ENCODE measurements at places on chromosomes 7 and 10.

DNA sequence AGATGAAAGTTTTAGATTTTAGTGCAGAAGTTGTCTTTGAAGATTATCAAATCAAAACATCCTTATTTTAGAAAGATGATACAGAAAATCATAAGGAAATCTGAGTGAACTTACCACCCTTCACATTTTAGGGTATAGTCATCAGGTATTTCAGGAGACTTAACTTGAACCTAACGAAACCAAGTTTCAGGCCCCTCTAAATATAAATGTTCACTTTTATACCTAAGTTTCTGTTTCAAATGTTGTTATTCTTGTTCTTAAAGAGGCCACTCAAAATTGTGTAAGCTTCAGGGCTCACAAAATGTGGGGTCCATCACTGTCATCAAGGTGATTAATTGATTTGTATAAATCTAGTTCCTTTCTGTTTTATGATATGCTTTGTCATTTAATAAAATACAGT, 216.2 kb downstream of the KIAA1217 start:
- no peak for DNase-seq

DNA sequence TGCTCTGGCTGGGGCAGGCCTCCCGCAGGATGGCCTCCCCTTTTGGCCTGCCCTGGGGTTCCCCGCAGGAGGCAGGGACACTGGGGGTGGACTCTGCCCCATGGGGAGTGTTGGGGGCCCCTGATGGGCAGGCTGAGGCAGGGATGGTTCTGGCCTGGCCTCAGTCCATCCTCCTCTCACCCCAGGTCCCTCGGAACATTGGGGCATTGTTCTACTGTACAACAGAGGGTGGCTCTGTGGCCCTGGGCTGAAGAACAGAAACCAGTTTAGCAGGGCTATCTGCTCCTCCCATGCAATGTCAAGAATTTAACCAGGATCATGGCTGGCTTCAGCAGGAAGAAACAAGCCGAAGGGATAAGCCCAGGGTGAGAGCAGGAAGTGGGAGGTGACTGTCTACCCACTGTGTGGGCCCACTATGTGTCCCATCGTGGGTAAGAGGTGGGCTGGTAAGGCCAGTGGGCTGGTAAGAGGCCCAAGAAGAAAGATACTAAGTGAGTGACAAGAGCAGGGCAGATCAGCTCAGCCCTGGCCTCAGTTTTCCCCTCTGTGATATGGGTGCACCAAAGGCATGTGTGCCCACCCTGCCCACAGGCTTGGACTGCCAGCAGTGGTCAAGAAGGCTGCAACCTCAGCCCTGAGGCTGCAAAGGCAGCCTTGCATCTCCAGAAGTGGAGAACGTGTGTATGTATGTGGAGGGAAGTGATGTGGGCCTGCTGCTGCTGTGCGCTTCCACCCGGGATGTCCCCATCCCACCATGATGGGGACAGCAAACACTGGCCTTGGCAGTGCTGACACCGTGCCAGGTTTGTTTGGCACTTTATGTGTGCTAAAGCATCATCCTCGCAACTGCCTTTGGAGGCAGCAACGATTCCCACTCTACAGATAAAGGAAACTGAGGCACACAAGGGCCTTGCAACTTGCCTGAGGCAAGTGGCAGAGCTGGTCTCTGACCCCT, 138.9 kb downstream of the SH3PXD2A start:
- no peak for DNase-seq

DNA sequence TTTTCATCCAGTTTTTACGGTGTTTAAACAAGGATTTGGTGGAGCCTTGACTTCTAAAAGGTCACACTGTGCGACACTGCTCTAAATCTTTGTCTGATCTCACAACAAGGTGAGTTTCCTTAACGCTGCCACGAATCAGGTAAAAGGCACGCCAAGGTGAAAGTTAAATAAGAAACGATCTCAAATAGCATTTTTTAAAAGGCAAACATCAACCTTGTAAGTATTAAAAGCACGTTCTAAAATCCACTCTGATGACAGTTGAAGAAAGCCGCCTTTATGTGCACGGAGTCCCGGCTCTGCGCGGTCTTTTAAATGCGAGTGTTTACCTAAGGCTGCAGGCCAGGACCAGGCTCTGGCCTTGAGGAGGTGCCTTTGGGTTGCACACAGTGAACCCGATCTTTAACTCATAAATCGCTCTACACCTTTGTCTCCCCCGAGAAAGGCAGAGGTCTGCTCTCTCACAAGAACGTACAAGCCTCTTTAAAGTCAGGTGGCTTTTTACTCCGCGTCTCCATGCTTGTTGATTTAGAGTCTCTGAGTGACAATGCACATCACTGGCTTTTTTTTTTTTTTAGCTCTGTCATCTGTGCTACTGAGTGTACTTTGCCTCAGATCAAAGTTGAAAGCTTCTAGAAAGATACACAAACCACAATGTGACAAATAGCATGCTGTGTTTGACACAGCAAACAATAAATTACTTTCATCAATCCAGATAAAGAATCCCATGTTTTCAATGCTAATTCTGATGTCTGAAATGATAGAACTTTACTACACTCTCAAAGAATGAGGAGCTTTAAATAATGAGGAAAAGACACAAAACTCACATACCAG, 25.9 kb upstream of the RNF32 start:
- DNase-seq, result no peak

GRCh38 chr10:42519761-42520460, 118.5 kb downstream of the ZNF33B start:
- no peak for DNase-seq

DNA sequence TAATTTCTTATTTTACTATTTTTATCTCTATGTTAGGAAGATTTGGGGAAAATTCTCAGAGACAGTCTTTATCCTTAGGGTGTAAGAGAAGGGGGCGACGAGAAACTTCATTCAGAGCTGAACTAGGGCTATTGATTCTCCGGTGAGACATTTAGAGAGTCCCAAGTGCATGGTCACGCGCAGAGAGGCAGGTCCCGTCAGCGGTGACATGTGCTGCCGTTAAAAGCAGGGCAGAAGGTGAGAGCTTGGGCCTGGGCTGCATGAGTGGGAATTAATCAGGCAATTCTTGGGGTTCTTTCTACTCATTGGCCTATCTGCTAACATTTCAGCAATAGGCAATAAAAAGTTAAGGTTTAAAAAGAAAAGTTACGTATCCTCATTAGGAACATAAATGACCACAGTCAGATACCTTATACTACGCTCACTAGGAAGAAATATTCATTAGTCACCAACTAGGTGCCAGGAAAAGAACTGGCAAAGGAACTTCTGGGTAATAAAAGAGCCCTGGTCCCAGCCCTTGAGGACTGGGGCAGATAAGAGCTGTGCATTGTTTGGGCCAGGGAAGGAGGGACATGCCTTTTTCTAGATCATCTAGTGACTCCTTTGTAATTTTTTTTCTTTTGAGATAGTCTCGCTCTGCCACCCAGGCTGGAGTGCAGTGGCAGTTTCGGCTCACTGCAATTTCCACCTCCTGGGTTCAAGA, 21.2 kb downstream of the PRKCQ start:
- DNase-seq, result no peak

DNA sequence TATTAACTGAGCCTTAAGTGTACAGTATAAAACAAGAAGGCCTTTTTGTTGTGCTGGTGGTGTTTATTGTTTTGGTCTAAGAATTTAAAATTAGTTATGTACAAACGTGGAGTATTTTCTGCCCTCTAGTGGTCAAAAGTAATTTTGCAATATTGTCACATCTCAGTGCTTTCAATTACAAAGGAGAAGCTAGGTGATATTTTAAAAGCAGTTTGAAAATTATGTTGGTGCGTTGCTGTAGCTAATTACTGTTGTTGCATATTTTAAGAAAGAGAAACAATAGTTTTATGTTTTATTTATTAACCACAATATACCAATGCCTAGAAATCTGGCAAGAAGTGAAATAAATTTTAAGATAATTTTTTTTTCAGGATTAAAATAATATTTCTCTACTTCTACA, 11.4 kb downstream of the NPVF start:
- DNase-seq, result peak; percentile 31

DNA sequence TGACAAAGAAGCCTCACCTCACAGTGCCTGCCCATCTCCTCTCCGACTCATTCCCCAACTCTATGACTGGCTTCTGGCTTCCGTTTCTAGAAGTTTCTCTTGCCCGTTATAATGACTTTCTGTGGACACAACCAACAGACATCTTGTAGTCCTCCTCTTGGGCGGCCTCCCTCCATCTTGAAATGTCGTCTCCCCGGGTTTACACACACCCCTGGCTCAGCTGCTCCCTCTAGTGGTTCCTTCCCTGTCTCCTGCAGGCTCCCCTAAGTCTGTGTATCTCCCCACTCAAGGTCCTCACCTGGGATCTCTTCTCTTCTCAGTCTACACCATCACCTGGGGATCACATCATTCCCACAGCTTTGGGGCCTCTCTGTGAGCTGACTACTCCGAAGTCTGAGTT, 123.4 kb upstream of the NEBL start:
- DNase-seq, result peak; percentile 2

GRCh38 chr10:22461891-22462290, 116.6 kb downstream of the SPAG6 start:
- DNase-seq, result peak; percentile 37

DNA sequence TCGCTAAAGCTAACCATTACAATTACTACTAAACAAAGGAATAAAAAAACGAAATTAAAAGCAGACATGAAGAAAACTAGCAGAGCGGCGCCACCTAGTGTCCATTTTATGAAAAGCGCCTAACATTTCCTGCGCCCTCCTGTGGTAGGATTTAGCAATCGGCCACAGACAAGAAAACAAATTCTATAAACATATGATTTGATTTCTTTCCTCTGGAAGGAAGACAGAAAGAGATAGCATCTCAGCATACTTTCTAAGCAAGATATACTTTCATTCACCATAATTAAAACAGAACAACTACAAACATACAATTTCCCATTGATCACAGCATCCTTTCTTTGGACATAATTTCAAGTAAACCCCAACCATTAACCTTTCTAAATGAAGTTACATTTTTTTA, 337.7 kb upstream of the NPVF start:
- DNase-seq, result peak; percentile 79

DNA sequence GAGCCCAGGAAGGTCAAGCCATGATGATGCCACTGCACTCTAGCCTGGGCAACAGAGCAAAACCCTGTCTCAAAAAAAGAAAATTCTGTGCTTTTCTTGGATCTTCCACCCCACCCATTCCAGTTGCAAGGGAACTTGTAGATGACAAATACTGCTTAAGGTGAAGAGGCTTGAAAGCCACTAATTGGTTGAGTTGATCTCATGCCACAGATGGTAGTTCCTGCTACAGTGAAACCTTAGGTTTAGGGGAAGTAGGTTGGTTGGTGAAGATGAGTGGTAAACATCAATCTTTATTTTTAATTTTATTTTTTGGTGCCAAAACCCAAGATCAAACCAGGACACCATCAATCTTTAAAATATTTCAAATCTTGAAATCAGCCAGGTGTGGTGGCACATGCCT, 2.9 kb upstream of the GDI2 start:
- DNase-seq, result peak; percentile 23

- no peak for DNase-seq
These were observed 60.5 kb downstream of the CLEC2L start for GRCh38 chr7:139583826-139584553.

DNA sequence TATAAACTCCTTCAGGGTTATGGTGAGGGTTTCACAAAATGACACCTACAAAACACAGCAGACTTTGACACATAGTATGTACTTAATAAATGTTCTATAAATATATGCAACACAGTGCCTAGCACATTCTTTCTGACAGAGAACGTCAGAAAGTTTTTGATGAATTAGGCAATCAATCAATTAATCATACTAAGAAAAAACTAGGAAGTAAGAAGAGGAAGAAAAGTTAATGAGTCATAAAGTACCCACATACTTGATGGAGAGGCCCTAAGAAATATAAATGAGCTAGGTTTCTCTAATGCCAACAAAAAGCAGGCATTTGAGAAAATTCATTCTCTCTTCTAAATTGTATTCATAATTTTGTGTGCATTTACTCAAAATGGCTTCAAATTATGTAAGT, 192.7 kb upstream of the VWC2 start:
- peak; percentile 57 for DNase-seq

- DNase-seq, result no peak
These were observed 168.8 kb upstream of the KLF14 start for GRCh38 chr7:130902755-130903357.

GRCh38 chr10:92574548-92575261, 812 bp upstream of the IDE start:
- DNase-seq, result peak; percentile 84

- DNase-seq, result no peak
These were observed 233.6 kb upstream of the CCDC6 start for GRCh38 chr10:60139798-60140566.

GRCh38 chr10:37681617-37681999, 175.8 kb downstream of the ZNF248 start:
- DNase-seq, result no peak

DNA sequence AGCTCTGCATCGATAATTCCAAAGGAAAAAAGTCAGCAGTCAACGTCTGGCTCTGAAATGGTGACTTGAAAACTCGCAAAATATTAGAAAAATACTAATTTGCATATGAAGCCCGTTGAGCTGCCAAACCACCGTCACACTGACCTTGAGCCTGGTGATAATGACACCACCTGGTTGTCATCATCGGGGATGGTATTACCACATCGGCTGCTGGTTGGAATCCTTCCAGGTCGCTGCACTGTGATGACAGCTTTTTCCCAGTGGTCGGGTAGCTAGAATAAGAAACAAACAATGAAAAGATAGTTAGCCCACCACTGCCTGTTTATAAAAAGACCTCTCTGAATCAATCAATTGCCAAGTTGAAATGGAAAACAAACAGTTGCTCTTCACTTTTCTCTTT, 41.6 kb downstream of the LAMB1 start:
- no peak for DNase-seq

- DNase-seq, result no peak
These were observed 23.8 kb upstream of the STN1 start for GRCh38 chr10:103941801-103942200.

DNA sequence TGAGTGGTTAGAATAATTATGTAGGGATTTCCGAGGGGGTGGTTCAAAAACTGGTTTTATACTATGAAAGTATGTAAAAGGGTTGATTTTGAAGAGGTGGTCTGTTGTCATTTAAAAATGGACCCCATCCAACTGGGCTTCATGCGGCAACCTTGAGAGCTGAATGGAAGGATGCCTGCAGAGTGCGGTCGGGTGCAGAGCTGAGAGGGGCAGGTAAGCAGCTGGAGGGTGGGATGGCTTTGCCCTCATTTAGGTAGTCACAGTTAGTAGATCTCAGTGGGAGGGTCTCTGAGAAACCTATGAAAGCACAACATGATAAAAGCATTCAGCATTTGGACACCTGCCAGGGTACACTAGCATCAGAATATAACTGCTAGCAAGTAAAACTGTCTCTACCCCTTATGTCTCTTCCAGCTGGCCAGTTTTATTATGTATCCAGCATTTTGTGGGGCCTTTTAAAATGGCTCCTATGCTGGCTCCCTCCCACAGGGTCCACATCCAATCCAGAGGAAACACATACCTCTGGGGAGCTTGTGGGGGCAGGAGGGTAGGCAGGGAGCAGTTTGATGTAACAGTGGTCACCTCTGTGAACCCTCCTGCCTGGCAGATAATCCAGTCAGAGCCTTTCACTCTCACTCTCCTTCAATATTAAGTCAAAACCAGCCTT, 75.9 kb upstream of the MAGI2 start:
- no peak for DNase-seq
